ENCODE measurements at places on chromosomes 5 and 9.

- no peaks in the 10 kb centered on the region for H3K36me3 ChIP-seq
- no peak overlapping the region for H3K4me3 ChIP-seq
- no peaks in the 10 kb centered on the region for H3K4me1 ChIP-seq
- DNase-seq = no peak
- H3K27ac ChIP-seq = no peak overlapping the region
Measured at GRCh38 chr5:169408731-169409130, 107.8 kb upstream of the SLIT3 start.

DNA sequence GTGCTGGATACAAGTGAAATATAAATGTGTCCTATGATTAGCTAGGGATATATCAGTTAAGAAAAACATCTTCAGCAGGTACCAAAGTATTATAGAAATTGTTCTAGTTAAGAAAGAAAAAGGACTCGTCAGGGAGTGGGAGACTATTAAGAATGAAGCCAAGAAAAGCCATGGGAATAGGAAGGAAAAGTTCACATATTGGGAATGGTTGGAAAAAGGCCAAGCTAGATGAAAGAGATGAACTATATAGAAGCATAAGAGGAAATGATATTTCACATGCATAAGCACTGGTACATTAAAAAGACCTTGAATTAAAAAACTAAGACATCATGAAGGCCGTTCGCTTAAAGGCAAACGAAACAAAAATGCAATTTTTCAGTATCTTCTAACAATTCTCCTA lies 237.7 kb downstream of the ADAMTS6 start:
- no peak for DNase-seq
- no peaks in the 10 kb centered on the region for H3K27me3 ChIP-seq
- H3K4me1 ChIP-seq = no peaks in the 10 kb centered on the region

GRCh38 chr9:7304627-7304995 lies 495.0 kb downstream of the DMAC1 start:
- no peak overlapping the region for H3K27ac ChIP-seq
- no peak overlapping the region for H3K4me3 ChIP-seq
- no peaks in the 10 kb centered on the region for H3K36me3 ChIP-seq

GRCh38 chr9:131275332-131276093 lies 797 bp downstream of the FAM78A start:
- H3K36me3 ChIP-seq = no peaks in the 10 kb centered on the region
- no peak overlapping the region for H3K27ac ChIP-seq
- H3K4me1 ChIP-seq = peaks cover 9% of the 10 kb centered on the region
- no peak for DNase-seq

DNA sequence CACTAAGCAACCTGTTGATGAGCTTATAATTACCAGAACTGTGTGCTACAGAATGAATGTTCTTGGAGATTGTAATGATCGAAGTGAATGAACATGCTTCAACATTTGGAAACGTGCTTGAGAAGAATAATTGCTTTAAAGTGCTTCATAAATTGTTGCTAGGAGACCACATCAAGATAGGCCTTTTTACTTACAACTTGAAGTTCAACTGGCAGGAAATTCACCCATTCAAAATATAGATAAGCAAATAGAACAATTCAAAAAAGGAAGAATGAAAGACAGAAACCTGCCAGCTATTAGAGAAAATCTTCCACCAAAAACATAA lies 38.0 kb upstream of the SLC44A1 start:
- no peaks in the 10 kb centered on the region for H3K36me3 ChIP-seq
- no peaks in the 10 kb centered on the region for H3K4me1 ChIP-seq
- no peak for DNase-seq
- no peak overlapping the region for H3K27ac ChIP-seq
- no peaks in the 10 kb centered on the region for H3K27me3 ChIP-seq

DNA sequence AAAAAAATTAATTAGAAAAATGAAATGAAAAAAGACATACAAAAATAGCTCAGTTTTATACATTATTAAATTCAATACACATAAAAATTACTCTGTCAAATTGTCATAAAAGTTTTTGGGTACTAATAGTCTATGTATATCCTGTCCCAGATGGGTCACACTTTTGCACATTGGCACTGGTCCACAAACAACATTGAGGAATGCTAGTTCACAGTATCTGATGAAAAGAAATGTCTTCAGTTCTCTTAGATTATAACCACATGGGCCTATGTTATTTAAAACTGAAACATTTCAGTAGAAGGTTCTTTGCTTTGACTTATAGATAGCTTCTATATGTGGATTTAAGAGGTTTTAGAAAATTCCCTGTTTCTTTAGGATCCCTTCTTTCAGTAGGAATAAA lies 39.8 kb downstream of the LNPEP start:
- no peak overlapping the region for H3K27ac ChIP-seq
- DNase-seq = no peak
- peaks cover 12% of the 10 kb centered on the region for H3K36me3 ChIP-seq
- H3K27me3 ChIP-seq = no peaks in the 10 kb centered on the region
- H3K4me3 ChIP-seq = no peak overlapping the region
- H3K4me1 ChIP-seq = peaks cover 4% of the 10 kb centered on the region

GRCh38 chr5:125575891-125576505 lies 829.6 kb upstream of the ZNF608 start:
- no peak overlapping the region for H3K27ac ChIP-seq
- DNase-seq = peak; percentile 37
- peaks cover 12% of the 10 kb centered on the region for H3K4me1 ChIP-seq
- no peaks in the 10 kb centered on the region for H3K27me3 ChIP-seq
- H3K4me3 ChIP-seq = peak overlapping the region; percentile 22

Data from neuronal stem cell (in vitro differentiated cells).